ENCODE measurements at places on chromosomes 2 and 18. TPM values are rescaled to one million over a fixed set of nuclear protein-coding genes. Genes with fewer than 3 reads are reported as not detected.
A peak's percentile ranks its signal among the peaks of the same experiment; 100 is the strongest.

Gene ABCG8
- total RNA-seq: 0.48 TPM

Gene KYNU
- total RNA-seq: 0.64 TPM

Gene HADHB
- total RNA-seq: 160 TPM

Gene ST8SIA5
- total RNA-seq: 0.32 TPM

Gene MAP3K19
- total RNA-seq: not detected

Gene DOK6
- 0.59 TPM for total RNA-seq

Gene COL5A2
- 24.6 TPM for total RNA-seq

Gene TSGA10
- 6.6 TPM for total RNA-seq

Gene FAM237A
- not detected for total RNA-seq

Gene LBX2
- total RNA-seq: 0.50 TPM

Gene DES
- 24.0 TPM for total RNA-seq

- no peak for DNase-seq
Observed at GRCh38 chr2:191641609-191642008, 36.3 kb upstream of the NABP1 start.

DNA sequence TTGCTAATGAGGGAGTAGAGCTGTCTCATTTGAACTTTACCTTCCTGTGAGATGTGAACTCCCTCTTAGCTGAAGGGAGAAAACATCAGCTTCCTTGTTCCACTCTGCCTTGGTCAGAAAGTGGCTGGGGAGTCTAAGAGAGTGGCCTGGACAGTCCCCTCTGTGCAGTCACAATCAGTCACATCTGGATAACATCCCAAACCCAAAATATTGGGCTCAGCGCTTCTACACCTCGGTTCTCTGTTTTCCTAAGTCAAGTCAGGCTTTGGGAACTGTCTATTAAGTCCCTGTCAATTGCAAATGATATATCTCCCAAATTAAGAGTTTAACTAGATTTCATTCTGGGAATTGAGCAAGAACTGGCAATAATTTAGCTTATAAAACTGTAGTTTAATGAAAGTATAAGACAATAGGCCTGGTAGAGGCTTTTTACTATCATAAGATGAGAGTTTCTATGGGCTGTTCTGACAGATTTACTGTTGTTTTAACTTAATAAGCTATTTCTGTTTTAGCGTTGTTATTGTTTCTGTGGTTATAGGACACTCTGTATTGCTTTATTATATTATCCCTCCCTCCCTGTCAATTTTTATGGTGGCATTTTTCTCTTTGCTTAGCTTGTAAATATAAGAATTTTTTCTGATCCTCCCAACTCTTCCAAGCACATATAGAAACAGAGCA is 135.1 kb upstream of the LHCGR start:
- DNase-seq: no peak

DNA sequence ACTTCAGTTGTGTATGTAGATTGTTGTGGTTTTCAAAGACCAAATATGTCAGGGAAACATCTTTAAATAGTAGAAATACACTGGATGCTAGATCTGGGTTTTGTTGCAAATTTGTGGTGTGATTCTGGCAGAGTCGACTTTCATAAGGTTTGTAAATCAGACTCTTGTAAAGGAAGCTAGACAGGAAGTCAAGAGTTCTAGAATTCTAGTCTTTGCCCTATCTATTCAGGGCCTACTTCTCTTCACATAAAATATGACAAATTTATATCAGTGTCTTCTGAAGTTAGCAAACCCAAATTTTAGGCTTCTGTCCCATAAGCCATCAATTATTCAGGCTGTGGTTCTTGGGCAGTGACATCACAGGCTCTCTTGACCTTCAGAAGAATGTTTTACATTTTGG is 1579.2 kb upstream of the PIK3C3 start:
- DNase-seq: no peak

DNA sequence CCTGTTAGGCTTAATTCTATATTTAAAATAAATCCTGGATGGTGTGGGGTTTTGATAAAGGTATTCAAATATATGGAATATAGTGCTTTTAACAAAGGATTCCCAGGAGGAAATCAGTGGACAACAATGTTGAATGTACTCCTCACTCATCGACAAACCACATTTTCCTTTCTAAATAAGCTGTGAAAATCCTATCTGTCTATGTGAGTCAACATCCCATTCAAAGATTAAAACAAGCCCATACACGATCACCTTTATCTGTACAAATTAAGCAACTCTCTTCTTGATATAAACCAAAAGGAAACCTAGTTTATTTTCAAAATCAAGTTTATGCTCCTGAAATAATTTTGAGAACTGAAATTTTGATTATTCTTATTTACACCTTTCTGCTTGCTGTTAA is 153.4 kb downstream of the ERBB4 start:
- DNase-seq: no peak

DNA sequence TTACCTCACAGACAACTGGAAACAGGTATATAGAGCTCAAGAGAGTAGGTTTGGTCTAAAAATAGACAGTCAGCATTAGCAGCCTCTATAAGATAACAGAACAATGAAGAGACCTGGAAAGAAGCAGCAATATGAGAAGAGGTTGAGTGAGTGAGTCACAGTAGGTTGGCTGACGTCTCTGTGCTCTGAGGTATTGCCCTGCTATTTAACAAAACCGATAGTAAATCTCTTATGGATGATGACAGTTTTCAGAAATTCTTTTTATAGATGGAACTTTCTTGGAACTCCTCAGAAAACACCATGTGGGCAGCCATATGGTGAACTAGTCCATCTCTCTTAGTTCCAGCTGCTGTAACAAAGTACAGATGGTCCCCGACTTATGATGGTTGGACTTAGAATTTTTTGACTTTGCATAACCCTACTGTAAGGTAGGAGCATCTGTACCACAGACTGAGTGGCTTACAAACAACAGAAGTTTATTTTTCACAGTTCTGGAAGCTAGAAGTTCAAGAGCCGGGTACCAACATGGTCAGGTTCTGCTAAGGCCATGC is 123.5 kb downstream of the MBD2 start:
- DNase-seq: no peak

DNA sequence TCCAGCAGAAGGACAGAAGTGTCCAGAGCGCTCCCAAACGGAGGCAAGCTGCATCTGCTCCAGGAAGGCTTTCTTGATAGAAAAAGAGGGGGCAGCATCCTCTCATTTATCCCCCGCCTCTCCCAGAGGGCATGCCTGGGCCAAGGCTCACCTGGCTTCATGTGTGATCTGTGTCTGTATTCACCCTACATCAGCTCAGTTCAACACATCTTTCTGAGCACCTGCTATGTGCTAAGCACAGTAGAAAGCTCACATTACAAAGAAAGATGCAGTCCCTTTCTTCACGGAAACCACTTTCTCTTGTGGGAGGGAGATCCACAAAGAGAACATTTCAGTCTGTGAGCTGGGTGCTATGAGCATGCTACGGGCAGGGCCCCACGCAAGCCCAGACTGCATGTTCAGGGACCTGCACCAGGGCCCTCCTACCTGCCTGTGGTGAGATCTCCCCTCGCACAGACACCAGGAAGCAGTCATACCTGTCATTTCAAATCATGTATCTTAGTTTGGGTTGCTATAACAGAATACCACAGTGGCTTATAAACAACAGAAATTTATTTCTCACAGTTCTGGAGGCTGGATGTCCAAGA is 90.7 kb downstream of the PDCL3 start:
- DNase-seq: no peak

DNA sequence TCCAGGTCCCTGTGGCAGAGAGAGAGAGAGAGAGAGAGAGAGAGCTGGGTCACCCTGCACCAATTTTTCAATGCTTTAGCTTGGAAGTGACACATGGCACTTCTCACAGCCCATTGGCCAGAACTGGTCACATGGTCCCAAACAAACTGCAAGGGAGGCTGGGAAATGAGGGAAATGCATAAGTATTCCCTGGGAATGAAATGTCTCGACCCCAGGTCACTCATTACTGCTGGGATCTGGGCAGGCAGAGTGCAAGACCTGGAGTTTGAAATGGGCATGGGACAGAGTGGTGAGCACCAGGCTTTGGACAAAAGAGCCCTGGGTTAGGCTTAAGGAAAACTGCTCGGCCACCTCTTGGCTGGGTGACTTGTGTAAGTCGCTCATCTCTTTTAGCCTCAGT is 37.0 kb downstream of the SMAD7 start:
- peak; percentile 17 for DNase-seq

GRCh38 chr18:38557006-38557405 is 991.4 kb upstream of the CELF4 start:
- no peak for DNase-seq

GRCh38 chr18:13635046-13635445 is 91.3 kb downstream of the FAM210A start:
- DNase-seq: no peak

- no peak for DNase-seq
Observed at GRCh38 chr18:9914334-9914583, 443 bp downstream of the VAPA start.

- DNase-seq: no peak
Observed at GRCh38 chr2:66854298-66854697, 419.4 kb downstream of the MEIS1 start.

DNA sequence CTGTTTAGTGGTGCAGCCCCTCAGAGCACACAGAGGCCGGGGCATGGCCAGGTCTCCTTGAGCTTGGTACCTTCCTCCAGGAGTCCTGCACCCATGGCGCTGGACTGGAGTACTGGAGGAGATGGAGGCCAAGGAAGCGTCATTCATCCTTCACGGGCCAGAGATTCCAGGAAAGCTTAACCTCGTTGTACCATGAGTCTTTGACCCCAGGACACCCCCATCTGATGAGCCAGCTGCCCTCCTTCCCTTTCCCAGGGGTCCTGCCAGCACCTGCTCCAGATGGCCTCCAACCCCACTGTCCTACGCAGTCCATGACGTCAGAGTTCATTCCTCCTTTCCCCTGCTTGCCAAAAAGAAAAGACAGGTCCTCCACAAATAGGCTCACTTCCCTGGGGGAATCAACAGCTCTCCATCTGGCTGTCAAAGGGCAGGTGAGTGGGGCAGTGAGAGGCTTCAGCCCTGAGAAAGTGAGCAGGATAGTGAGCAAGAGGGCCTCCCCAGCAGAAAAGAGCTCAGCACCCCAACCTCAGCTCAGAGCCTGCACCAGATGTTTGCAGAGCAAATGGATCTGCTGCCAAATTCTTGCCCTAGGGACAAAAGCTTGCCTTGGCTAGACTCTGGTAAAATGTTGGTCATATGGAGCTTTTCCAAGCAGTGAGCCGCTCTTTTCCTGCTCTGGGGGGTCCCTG is 4.5 kb upstream of the NPPC start:
- no peak for DNase-seq

- no peak for DNase-seq
Observed at GRCh38 chr2:34570266-34570872, 971.3 kb upstream of the FAM98A start.

GRCh38 chr2:85648619-85649018 is 19.4 kb downstream of the SFTPB start:
- DNase-seq: no peak

GRCh38 chr2:162926907-162927306 is 88.3 kb upstream of the KCNH7 start:
- DNase-seq: no peak

GRCh38 chr2:8461341-8461740 is 220.5 kb upstream of the ID2 start:
- no peak for DNase-seq

- DNase-seq: no peak
Observed at GRCh38 chr18:9066817-9067306, 35.6 kb upstream of the NDUFV2 start.

GRCh38 chr2:3025984-3026383 is 351.6 kb downstream of the EIPR1 start:
- no peak for DNase-seq

DNA sequence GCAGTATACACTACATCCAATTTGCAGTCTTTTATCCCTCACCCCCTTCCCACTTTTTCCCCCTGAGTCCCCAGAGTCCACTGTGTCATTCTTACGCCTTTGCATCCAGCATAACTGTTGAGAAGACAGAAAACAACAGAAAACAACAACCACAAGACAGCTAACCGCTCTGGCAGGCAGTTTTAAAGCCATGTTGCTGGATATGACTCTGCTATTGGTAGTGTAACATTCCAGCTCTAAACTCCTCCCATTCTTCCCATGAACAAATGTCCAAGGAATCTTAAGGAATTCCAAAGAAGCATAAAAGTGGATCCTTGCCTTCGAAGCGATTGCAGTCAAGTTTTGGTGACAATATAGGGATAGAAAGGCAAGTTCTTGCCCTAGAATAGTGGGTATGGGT is 599.1 kb downstream of the NYAP2 start:
- no peak for DNase-seq

DNA sequence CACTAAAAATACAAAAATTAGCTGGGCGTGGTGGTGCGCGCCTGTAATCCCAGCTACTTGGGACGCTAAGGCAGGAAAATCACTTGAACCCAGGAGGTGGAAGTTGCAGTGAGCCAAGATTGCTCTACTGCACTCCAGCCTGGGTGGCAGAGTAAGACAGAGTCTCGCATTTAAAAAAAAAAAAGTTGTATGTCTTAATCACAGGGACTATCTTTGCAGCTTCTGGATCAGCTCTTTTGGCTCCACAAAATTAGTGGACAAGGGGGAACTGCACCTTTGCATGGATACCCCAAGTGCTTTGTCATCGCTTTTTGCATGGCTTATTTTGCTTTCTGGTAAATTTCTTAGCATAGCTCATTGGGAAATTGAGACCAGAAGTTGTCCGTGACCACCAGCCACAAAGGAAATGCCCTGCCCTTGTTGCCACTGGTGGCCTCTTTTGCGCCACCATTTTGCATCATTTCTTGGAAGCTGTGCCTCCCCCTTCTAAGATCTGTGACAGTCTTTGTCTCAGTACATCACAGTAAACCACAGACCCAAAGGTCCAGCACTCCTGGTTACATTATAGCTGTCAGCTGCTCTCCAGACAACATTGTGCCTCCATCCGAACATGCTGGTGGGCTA is 43.9 kb upstream of the PCBP1 start:
- DNase-seq: no peak

- no peak for DNase-seq
Observed at GRCh38 chr2:86577817-86578456, 14.7 kb upstream of the CHMP3 start.

DNA sequence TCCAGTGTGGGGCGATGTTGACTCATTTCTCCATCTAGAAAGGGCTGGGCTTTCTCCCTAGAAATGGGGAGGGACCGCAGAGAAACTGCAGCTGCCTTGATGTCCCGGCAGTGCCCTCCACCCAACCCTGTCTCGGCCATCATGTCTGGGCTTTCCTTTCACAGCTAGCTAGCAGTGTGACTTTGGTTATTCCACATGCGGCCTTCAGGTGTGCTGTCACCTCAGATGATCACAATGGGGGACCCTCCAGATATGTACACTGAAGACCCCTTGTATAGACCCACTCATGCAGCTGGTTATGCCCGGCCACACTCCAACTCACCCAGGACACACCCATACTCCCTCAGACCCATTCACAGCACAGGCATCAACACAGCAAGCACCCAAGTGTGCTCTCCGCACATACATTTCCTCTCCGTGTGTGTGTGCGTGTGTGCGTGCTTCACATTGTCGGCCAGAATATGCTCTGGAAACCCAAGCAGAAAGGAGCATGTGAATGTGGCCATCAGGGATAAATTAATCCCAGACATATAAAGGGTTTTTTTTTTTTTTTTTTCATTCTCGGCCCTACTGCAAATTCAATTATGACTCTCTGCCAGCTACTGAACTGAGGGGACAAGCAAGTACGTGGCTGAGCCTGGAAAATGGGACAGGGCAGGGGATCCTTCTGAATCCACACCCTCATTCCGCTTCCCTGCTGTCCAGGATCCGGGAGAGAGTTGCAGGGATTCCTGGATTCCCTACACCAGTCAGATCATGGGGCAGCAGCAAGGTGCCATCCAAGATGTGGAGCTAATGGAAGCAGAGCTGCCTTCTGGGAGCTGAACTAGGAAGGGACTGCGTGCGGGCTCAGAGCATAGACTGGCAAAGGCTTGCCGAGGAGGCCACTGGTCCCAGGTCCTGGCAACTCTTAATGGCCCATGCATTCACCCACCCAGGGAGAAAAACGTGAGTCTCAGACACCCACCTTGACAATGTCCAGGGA is 240.2 kb downstream of the DYSF start:
- DNase-seq: no peak
